Stomach (tissue), 19 donors: ENCODE measurements at places on chromosomes 1 and 21. TPM values are rescaled to one million over a fixed set of nuclear protein-coding genes. Genes with fewer than 3 reads are reported as not detected.

Gene RAB25
- 249 TPM for total RNA-seq

DNA sequence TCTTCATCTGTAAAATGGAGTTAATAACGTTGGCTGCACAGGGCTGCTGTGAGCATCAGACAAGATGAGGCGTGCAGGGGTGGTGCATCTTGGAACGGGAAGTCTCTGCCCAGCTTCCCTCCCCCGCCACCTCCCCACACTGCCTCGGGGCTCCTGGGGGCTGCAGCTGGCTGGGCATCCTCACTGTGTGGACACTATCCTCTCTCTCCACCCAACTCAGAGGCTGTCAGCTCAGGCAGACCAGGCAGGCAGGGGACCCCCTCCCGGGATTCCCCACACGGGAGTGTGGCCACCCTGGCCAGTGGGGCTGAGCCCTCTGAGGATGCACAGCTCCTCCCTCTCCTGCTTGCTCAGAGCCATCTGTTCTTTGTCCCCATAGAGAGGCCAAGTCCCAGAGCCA lies 122.7 kb downstream of the CCDC185 start:
- peaks cover 8% of the 10 kb centered on the region for H3K4me1 ChIP-seq
- no peak overlapping the region for H3K4me3 ChIP-seq
- no peaks in the 10 kb centered on the region for H3K27me3 ChIP-seq
- no peaks in the 10 kb centered on the region for H3K36me3 ChIP-seq
- no peak overlapping the region for H3K27ac ChIP-seq
- DNase-seq, result no peak

- DNase-seq, result no peak
- H3K4me3 ChIP-seq, result no peak overlapping the region
- no peaks in the 10 kb centered on the region for H3K4me1 ChIP-seq
- H3K36me3 ChIP-seq, result no peaks in the 10 kb centered on the region
- H3K27me3 ChIP-seq, result no peaks in the 10 kb centered on the region
- no peak overlapping the region for H3K27ac ChIP-seq
These were observed 421.8 kb upstream of the PLXNA2 start for GRCh38 chr1:208665936-208666335.

GRCh38 chr1:19139711-19140110 lies 70.4 kb downstream of the UBR4 start:
- H3K4me3 ChIP-seq, result no peak overlapping the region
- no peak for DNase-seq
- peaks cover 31% of the 10 kb centered on the region for H3K4me1 ChIP-seq
- no peaks in the 10 kb centered on the region for H3K27me3 ChIP-seq
- H3K36me3 ChIP-seq, result peaks cover 100% of the 10 kb centered on the region
- peak overlapping the region; percentile 71 for H3K27ac ChIP-seq
